Stimulated activated CD8-positive, alpha-beta memory T cell treated with anti-CD3 and anti-CD28 coated beads, Interleukin-4, amount 100 ng/mL, for 1 hour (primary cell): ENCODE measurements at places on chromosomes 12 and 14.
A peak's percentile ranks its signal among the peaks of the same experiment; 100 is the strongest.

DNA sequence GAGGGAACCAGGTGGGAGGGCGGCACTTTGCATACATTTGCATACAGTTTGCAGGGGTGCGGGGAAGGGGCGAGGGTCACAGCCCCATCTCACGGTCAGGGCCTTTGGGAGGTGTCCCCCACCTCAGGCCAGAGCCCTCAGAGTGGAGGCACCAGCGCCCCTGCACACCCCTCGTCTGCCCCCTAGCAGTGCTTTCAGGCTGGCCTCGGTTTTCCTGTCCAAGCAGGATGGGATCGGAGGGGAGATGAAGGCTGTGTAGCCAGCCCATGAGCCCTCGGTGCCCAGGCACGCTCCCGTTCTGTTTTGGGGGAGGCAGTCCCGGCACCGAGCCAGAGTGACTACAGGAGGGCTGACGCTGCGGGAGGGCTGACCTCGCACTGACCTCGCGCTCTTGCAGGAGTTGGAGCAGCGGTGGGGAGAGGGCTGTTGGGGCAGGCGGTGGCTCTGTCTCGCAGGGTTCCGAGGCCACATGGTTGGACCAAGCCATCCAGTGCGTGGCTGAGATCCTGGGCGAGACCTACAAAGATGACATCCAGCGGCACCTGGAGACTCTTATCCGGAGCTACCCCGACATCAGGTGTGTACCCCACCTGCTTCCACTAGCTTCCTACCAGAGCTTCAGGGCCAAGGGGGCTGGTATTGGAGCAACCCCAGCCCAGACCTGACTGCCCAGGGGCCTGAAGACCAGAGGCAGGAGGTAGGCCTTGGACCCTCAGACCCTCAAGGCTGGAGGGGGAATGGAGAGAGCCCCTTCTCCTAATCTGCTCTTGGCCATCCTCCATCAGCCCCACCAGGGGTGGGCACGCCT, 13.6 kb downstream of the EXOC3L4 start:
- DNase-seq: no peak

DNA sequence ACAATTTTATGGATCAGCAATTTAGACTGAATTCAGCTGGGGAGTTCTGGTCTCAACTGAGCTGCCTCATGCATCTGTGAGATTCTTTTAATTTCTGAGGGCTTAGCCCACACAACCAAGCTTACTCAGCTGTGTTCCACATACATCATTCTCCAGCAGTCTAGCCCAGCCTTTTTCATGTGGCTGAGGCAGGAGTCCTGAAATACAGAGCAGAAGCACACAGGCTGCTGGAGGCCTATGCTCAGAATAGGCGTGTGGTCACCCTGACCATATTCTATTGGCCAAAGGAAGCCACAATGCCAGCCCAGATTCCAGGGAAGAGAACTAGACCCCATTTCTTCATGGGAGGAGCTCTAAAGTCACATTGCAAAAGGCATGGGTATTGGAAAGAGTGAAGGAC, 72.3 kb upstream of the DHRS4 start:
- DNase-seq: no peak

GRCh38 chr12:39393890-39394289, 49.0 kb downstream of the KIF21A start:
- DNase-seq: no peak

DNA sequence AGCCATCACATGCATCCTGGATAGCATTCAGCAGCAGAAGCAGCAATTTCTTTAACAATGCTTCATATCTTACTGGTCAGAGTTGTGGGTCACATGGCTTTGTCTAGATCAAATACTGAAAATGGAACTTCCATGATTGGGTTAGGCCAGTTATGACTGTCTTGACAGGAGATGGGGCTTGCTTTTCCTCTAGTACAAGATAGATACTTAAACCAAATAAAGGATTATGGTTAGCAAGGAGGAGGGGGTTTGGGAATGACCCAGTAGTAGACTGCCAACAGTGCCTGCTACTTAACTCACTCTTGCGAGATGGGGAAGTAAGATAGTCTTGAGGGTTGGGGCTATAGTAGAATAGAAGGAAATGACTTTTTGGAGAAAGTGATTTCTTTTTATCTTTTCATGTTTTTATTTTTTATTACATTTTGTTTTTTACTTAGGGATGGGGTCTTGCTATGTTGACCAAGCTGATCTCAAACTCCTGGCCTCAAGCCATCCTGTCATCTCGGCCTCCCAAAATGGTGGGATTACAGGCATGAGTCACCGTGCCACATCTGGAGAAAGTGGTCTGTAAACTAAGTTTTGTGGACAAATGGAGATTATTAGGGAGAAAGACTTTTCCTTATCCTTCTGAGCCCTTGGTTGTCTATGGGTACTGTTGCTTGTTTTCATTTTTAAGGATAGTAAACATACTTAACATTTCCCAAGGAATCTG, 37.6 kb downstream of the WNK1 start:
- no peak for DNase-seq

- DNase-seq: no peak
Observed at GRCh38 chr14:30751646-30752416, 122.5 kb upstream of the COCH start.

DNA sequence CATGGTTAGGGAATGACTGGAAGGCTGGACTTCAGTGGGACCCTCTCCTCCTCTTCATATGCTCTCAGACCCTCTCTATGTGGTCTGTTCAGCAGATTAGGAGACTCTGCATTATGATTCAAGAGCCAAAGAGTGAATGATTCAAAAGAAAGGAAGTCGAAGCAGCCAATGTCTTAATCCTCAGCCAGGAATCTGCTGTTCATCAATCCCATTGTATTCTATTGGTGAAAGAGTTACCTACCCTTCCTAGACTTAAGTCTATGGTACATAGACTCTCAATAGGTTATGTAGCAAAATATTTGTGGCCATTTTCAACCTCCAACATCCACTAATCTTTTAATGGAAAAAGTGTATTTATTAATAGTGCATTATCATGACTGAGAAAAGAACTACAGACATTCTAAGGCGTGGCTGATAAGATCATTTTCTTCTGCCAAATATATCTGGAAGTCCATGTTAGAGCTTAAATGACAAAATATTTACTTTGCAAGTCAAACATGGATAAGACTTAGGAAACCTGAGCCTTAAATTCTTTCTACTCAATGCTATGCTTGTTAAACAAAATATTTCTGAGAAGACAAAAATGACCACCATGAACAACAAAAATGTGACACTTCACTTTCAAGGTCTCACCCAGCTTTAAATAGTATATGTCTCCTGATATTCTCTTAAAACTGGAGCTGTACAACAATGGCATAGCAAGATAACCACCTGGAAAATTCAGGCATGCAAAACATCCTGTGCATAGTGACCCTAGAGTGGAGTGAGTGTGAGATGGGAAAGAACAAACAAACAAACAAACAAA, 1100.6 kb downstream of the GALC start:
- no peak for DNase-seq

- no peak for DNase-seq
Observed at GRCh38 chr12:131872154-131873051, 22.0 kb upstream of the ULK1 start.

DNA sequence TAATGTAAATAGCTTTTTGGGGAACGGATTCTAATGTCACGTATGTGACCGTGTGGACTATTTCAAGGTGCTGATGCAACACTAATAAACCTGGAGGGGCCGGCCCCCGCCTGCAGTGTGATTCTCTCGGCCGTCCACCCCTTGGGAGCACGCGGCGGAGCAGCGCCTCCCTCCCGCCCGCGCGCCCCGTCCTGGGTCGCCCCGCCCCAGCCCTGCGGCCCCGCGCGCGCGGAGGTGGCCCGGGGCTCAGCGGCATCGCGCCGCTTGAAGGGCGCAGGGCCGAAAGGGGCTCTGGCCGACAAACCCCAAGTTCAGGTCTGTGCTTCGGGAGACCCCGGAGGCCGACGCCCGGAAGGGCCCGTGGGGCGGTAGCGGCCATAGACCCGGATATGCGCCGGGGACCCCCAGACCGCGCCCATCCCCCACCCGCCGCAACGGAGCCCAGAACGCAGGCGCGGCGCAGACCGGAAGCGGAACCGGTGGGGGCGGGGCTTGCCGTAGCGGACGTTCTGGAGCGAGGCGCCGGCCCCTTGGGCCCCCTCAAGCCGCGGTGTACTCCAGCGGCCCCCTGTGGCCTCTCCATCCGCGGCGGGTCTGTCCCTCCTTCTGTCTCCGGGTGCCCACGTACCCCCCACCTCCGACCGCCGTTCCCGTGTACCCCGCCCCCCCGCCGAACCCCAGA, at the start of gene TEX22:
TEX22 (plus strand) TSS at position 495 of the 682 bp plus-strand sequence. CDS start 803 bp downstream, outside the sequence.
- peak; percentile 92 for DNase-seq

DNA sequence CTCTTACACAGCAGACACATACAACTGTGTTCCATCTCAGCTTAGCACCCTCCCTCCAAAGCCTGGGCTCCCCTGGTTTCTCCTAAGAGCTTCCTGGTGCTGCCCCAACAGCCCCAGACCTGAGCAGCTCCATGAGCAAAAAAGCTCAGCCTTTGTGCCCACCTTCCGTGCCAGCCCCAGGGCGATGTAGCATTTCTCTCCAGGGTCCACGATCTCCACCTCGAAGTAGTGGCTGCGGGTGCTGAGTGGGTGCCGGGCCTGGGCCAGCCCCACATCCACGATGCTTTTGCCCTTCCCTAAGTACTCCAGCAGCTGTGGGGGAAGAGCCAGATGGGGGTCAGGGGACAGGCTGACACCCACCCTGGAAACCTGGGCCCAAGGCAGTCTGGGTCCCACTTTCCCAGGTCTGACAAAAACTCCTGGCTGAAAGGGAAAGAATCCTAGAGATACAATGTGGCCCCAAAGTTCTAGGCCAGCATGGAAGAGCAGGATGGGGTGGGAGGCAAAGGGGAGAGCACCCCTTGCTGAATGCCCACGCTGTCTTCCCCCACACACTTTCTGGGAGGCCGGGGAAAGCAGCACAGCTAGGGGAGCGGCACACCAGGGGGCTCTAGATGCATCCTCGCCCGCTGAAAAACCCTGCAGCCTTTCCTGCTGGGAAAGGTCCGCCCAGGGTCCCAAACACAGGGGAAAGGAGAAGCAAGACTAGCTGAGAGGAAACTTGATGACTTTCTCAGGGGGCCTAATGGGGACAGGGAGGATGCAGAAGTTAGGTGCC, 11.0 kb downstream of the SPRYD3 start:
- no peak for DNase-seq

DNA sequence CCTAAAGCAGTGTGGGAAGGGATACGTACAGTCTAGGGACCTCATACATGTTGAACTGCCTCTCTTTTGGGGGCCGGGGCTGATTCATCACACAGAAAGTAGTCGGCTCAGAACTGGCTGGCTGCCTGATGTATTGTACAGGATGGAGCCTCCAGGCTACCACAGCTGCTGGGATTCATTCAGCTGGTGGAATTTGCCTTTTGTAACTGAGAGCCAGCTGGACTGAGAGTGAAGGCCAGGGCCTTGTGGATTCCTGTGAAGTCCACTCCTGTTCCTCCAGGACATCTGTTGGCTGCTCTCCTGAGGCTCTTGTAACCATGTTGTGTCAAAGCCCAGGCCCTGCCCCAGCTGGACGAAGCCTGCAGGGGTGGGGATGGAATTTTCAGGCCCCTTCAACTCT, 116.3 kb upstream of the PRICKLE1 start:
- DNase-seq: no peak

- no peak for DNase-seq
Observed at GRCh38 chr12:58301038-58301729, 359.8 kb downstream of the ATP23 start.

- DNase-seq: no peak
Observed at GRCh38 chr12:124233846-124234640, 60.9 kb upstream of the RFLNA start.

DNA sequence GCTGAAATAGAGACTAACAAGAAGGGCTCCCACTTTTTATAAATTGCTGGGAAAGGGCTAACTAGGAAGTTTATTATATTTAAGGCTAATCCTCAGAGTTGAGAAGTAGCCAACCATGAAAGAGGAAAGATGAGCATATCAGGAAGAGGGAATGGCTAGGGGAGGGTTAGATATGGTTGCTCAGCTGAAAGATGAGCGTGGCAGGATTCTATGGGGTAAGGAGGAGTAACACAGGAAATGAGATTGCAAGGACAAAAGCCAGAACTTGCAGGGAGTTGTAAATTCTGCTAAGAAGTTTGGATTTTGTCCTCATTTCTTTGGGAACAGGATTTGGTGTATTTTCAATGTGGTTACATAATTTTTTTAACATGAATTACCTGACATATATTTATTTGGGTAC, 127.4 kb upstream of the ATP2B1 start:
- DNase-seq: no peak

DNA sequence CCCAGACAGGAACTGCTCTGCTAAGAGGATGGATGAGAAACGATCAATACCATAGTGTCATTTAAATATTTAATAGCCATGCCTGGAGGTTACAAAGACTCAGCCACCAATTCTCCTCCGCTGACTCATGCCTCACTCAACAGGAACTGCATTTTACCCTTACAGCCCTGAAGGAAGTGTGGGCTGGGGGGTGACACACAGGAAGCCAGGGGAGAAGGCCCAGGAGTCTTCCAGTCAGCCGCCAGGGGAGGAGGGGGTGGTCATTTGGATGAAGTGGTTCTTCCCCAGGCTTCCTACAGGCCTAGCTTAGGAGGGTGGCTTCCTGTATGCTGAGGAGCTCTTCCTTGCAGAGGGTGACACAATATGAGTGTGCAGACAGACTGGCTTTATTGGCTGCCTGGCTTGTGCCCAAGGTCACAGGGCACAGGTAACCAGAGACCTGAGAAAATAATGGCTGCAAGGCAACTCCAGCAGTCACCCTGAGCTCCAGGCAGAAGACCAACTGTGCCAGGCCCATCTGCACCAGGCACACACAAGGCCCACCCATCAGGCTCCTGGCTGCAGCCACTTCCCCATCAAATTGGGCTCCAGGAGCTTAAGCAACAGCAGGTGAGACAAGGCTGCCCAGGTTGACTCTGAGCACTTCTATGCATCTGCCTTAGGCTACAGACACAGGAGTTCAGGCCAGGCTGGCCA, 30.6 kb upstream of the RPLP0 start:
- peak; percentile 44 for DNase-seq

DNA sequence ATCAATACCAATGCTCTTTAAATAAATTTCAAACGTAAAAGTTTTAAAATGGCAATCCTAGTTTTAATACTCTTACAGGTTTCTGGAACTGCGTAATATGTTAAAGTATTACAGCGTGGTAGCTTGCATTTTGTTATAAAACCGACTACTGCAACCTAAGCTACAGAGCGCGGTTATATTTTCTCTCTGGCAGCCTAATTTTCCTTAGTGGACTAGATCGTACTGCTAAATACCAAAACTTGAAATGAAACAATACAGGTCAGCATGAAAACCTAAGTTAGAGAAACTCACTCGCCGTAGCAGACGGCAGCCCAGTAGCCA, 1.2 kb downstream of the CCDC92 start:
- DNase-seq: no peak

GRCh38 chr12:30792648-30793499, 38.1 kb upstream of the CAPRIN2 start:
- DNase-seq: no peak
